ENCODE measurements at places on chromosomes 3 and 15.

DNA sequence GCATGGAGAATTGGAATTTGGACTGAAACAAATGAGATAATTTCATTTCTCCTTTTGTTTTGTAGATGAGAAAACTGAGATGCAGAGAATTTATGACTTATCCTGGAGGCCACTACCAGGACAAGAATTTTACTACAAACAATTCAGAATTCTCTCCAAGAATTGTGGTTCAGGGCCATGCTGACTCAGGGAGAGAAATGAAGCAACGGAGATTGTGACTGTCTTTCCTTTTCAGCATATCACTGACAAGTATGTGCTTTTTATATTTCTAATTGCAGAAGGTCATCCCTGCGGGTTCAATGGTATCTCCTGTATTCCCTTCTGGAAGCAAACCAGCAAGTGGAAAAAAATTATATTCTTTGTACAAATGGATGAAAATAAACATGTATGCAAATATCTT is 170.8 kb upstream of the MITF start:
- no peak for DNase-seq

GRCh38 chr3:160695915-160696327 is 19.0 kb downstream of the ARL14 start:
- DNase-seq, result no peak

DNA sequence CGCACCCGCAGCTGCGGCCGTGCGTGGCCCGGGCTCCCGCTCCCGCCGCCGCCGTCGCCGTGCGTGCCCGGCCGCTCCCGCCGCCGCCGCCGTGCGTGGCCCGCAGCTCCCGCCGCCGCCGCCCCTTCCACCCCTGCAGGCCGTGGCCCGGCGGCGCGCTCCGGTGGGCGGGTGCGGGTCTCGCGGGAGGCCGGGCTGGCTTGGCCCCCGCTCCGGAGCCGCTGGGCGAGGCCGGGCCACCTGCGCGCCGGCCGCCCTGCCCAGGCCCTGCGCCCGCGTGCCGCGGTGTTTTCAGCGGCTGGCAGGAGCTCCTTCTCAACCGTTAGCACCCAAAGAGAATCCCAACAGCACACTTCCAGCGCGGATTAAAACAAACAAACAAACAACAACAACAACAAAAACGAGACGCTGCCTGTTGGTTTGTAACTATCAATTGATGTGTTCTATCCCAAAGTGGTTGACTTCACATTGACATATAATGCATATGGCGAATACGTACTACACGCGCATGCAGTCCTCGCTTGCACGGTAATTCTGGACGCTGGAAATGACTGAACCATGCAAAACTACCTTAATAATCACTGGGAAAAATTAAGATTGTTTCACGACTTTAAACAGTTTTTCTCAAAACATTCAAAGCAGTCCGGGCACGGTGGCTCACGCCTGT is 113.7 kb upstream of the GOLGA8J start:
- DNase-seq, result no peak

DNA sequence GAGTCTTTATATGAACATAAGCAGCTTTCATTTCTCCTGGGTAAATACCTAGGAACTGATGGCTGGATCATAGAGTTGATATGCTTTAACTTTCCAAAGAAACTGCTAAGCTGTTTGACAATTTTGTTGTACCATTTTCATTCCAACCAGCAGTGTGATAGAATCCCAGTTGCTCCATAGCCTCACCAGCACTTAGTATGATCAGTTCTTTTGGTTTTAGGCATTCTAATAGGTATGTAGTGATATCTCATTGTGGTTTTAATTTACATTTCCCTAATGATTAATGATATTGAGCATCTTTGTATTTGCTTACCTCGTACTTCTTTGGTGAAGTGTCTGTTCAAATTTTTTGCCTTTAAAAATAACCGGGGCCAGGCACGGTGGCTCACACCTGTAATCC is 38.4 kb upstream of the SMAD6 start:
- DNase-seq, result no peak

DNA sequence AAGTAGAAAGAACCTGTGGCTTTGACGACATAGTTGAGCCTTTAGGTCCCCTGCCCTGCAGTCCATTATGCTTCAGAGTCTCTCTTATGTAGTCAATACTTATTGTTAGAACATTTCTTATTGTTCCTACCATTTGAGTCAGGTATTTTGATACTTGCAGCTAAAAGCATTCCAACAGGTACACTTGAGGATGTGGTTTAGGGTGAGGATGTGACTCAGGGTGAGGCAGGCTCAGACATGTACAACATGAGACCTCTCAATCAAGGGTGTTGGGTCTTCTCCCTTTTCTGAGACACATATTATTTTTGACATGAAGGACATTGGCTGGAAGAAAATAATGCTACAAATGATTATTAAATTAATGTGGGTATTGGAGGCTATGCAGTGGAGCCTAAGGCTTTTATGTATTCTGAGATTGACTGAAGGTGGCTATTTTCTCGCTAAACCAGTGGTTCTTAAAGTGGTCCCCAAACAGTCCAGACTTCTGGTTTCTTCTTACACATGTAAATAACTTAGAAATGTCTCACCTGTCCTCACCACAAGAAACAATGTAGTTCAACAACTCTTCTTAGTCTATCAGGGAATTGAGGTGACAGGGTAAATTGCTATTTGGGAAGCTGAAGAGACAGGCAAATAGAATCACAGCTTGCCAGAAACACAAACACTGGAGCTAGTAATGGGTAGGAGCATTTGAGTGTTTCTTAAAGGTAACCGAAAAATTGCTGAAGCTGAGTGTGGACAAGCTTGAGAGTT is 135.5 kb upstream of the ZPLD1 start:
- no peak for DNase-seq

- no peak for DNase-seq
These were observed 534.6 kb upstream of the ATP11B start for GRCh38 chr3:182258538-182259177.

- no peak for DNase-seq
These were observed 36.3 kb upstream of the FAM107A start for GRCh38 chr3:58613236-58614132.

GRCh38 chr15:45402955-45403877 is 24.9 kb upstream of the GATM start:
- no peak for DNase-seq

DNA sequence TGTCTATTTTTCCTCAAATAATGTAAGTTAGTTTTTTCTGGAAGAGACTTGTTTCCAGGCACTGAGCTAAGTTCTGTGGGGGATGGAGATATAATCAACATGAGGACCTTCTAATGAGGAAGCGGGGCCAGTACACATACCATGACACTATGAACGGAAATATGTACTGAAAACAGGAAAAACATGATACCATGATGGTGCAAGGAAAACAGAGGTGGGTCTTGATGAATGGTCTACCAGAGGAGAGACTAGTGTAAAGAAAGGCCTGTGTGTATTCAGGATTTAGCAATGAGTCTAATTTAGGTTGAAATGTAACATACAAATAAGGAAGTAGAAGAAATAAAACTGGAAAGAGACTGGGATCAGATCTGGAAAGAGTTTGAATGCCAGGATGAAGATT is 38.9 kb upstream of the TPRG1 start:
- no peak for DNase-seq

GRCh38 chr3:43497905-43498365 is 123.9 kb downstream of the ANO10 start:
- DNase-seq, result no peak

GRCh38 chr3:160355826-160356225 is 43.2 kb downstream of the IFT80 start:
- DNase-seq, result no peak

GRCh38 chr3:88742106-88742505 is 365.3 kb upstream of the EPHA3 start:
- DNase-seq, result no peak

- DNase-seq, result no peak
These were observed 694.1 kb downstream of the FHIT start for GRCh38 chr3:60557122-60557521.

DNA sequence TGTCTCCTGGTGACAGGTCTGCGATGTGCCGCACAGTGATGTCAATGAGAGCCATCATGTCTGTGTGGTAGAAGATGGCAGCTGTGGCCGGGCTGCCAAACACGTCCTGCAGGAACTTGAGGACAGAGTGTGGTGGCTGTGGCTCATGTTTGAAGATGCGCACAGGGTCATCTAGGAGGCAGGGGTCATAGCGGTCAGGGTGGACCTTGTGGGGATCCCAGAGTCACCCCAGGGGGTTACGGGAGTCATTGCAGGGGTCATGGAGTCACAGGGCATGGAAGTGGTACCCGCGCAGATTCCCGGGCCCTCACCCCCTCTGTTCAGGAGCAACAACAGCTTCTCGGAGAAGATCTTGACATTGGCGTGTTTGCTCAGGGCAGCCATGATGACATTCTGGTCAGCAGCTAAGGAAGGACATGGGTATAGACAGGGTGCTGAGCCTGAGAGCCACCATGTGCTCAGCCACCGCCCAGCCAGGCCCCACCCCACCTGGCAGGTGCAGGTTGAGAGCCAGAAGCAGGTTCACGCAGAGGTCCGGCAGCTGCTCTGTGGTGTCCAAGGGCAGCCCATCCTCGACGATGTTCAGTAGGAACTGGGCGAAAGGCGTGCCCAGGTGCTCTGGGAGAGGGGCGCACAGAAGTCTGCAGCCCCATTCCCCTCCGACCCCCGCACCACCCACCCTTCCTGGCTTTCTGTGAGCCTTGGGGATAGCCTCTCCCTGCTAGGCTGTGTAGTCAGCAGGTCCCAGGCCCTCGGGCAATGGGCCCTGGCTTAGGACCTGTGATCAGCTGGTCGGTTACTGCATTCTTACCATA is 6.9 kb downstream of the NCKIPSD start:
- no peak for DNase-seq

DNA sequence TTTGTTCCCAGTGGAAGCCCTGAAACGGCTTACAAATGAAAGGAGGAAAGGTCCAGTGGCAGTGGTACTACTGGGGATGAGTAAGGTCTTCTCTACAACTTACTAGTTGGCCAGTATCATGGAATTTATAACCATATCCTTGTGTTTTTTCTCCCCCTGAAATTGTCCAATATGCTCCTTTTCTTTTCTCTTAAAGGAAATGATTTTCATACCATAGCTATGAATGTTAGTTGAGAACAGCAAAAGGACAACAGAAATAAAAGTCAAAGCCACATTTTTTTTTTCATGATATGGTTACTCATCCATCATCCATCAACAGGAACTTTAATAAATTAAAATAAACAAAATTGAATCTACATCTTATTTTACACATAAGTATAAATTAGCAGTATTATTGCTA is 450.4 kb downstream of the MFSD1 start:
- DNase-seq, result no peak

- no peak for DNase-seq
These were observed 51.7 kb upstream of the TSPAN3 start for GRCh38 chr15:77122576-77122975.

- no peak for DNase-seq
These were observed 36.0 kb downstream of the NR1D2 start for GRCh38 chr3:23981136-23981535.

GRCh38 chr3:10600296-10600714 is 94.9 kb upstream of the ATP2B2 start:
- no peak for DNase-seq

DNA sequence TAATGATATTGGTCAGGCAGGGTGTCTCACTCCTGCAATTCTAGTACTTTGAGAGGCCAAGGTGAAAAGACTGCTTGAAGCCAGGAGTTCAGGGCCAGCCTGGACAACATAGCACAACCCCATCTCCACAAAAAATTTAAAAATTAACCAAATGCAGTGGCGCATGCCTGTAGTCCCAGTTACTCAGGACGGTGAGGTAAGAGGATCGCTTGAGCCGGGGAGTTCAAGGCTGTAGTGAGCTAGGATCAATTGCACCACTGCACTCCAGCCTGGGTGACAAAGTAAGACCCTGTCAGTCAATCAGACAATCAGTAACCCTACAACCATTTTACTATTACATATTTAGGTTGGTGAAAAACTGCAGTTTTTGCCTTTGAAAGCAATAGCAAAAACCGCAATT is 43.0 kb downstream of the RBM15B start:
- no peak for DNase-seq

GRCh38 chr3:70108546-70108945 is 109.0 kb downstream of the SAMMSON start:
- DNase-seq, result no peak

- DNase-seq, result no peak
These were observed 19.9 kb downstream of the FYCO1 start for GRCh38 chr3:45975686-45976085.

GRCh38 chr3:57065588-57065987 is 5.1 kb downstream of the SPATA12 start:
- DNase-seq, result no peak

- DNase-seq, result no peak
These were observed 5.4 kb downstream of the GDPGP1 start for GRCh38 chr15:90239371-90239770.

DNA sequence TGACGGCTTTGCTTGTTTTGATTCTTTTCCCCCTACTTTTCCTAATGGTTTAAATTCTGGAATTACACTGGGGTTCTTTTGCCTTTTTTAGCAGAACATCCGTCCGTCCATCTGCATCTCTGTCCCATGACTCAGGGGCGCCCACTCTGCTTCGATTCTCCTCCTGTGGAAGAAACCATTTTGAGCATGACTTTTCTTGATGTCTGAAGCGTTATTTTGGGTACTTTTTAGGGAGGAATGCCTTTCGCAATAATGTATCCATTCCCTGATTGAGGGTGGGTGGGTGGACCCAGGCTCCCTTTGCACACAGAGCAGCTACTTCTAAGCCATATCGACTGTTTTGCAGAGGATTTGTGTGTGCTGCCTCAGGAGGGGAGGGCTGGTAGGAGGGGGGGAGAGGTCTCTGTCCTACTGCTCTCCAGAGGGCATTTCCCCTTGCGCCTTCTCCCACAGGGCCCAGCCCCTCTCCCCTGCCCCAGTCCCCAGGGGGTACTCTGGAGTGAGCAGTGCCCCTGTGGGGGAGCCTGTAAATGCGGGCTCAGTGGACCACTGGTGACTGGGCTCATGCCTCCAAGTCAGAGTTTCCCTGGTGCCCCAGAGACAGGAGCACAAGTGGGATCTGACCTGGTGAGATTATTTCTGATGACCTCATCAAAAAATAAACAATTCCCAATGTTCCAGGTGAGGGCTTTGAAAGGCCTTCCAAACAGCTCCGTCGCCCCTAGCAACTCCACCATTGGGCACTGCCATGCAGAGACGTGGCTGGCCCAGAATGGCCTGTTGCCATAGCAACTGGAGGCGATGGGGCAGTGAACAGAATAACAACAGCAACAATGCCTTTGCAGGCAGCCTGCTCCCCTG is 19.5 kb upstream of the BSN start:
- no peak for DNase-seq

GRCh38 chr3:101574388-101575112 is 570 bp downstream of the PCNP start:
- DNase-seq, result no peak

DNA sequence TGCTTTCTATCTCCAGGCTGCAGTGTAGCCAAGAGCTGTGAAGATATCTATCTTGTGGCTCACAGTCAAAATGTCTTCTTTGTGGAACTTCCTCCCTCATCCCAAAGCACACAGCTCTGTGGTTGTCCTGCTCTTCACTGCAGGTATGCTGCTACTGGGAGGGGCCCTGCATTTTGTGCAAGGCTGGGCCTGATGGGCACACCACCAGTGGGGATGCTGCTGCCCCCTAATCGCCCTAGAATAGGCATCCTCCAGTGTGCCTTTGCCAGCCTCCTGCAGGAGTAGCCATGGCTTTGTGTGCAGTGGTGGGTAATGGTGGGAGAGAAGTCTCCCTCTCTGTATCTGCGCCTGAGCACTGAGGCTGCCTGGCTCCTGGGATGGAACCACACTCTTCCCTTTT is 297.3 kb downstream of the DOCK3 start:
- DNase-seq, result no peak

Data from GM12864 (cell line).